ENCODE measurements at places on chromosomes 7 and 10.

- DNase-seq: no peak
Observed at GRCh38 chr10:70376436-70377378, 5.7 kb downstream of the LRRC20 start.

DNA sequence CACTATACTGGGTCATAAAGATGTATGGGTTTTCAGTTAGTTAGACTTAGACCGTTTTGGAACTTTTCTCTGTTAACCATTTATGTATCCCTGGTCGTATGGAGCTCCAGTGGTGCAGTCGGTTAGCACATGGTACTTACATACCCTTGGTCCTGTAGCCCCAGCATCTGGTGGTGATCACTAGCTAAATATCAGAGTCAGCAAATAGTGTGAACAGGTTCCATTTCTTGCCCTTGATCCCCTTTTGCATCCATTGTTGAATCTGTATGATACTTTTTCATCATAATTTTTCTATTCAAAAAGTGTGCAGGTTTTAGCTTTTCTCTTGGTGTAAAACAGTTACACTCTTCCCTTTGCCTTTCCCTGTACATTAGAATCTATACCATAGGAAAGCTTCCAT is 15.9 kb downstream of the NIPSNAP2 start:
- DNase-seq: no peak

- no peak for DNase-seq
Observed at GRCh38 chr10:120177330-120177729, 279.7 kb upstream of the PLPP4 start.

GRCh38 chr10:28533186-28533564 is 257 bp downstream of the WAC start:
- no peak for DNase-seq

- no peak for DNase-seq
Observed at GRCh38 chr10:8245814-8246142, 191.3 kb downstream of the GATA3 start.

- no peak for DNase-seq
Observed at GRCh38 chr10:7722927-7723529, 19.9 kb downstream of the ITIH2 start.

- no peak for DNase-seq
Observed at GRCh38 chr10:427761-428519, 261.5 kb downstream of the DIP2C start.

DNA sequence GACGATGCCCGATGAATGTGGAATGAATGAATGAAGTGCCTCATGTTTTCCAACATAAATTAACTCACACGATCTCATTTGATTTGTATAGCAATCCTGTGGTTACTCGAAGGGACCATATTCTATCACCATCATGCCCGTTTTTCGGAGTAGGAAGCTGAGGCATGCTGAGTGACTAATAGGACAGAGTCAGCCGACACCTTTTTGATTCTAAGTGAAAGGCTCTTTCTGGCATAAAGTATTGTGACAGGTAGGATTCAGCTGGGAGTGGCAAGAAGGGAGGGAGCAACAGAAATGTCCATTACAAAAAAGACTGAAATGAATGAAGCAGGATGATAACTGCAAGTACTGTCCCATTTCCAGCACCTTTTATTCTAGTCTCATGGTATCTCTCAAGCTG is 55.7 kb downstream of the KLRG2 start:
- no peak for DNase-seq

DNA sequence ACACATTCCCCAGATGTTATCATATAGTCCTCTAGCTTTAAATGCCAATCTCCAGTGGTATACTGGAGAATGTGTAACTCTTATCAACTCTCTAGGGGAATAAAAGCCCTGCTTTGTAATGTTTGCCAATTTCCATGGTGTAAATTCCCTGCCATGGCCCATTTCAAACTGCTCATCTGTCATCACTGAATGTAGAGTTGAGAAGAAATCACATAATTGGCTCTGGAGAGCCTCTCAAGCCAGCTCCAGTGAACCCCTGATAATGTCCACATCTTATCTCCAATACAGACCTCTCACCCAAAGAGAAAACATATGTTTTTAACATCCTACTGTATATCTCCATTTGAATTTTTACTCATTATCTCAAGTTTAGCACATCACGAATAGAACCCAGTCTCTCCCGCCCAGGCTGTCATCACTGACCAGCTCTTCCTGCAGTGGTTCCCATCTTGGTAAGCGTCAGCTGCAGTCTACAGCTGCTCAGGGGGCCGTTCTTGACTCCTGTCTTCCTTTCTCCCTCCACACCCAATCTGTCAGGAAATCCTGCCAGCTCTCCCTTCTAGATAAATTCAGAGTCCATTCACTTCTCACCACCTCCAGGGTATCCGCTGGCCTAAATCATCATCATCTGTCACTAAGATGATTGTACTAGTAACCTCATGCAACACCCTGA is 332.4 kb downstream of the FRMD4A start:
- DNase-seq: no peak

- DNase-seq: peak; percentile 57
Observed at GRCh38 chr10:125003146-125003900, 61.4 kb downstream of the ZRANB1 start.

DNA sequence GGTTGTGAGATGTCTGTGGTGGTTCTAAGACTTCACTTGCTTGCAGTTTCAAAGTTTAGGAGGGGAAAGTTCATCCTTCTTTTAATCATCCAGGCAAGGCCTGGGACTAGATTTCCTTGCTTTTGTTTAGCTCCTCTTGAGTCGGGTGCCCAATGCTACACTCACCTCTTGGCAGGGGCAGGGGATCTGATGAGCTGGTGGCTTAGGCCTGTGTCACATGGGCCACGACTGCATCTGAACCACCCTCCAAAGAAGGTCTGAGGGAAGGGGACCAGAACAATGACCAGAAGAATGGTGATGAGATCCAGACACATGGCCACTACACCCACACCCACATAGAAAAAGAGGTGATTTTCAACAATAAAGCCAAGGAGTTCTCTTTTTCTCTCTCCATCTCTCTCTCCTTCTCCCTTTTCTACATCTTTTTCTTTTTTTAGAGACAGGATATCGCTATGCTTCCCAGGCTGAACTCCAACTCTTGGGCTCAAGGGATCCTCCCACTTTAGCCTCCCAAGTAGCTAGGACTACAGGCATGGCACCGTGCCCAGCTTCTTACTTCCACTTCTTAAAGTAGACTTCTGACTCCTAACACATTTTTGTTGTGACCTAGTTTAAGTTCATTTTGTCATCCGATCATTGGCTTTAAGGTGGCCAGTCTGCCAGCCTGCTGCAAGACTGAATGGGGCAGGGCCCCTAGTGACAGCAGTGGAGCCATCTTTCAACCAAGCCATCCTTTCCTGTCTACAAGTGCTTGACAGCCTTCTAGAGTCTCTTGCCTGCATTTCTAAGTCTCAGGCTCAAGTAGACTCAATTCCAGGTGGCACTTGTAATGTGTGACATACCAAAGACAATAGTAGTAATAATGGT is 350.9 kb downstream of the RNLS start:
- no peak for DNase-seq

GRCh38 chr10:93673791-93674190 is 28.6 kb downstream of the FRA10AC1 start:
- DNase-seq: no peak

- DNase-seq: no peak
Observed at GRCh38 chr10:17335065-17335464, 107.0 kb downstream of the VIM start.

GRCh38 chr7:25989140-25989705 is 162.8 kb upstream of the NFE2L3 start:
- no peak for DNase-seq

DNA sequence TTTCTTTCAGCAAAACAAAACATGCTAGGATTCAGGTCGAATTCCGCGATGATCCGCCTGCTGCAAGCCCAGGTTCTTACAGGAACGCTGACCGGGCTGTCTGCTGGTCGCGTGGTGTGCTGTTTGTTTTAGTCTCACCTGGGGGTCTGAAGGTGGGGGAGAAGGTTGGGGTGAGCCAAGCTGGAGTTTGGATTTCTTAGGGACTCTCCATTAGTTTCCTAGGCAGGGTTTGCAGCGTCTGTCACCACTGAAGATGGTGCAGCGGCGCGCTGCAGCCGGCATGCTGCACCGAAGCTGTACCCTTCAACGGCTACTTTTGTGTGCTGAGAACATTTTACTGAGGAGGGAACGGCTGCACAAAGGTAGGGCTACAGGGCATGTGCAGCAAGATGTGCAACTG is 48.7 kb downstream of the GCC1 start:
- DNase-seq: no peak

DNA sequence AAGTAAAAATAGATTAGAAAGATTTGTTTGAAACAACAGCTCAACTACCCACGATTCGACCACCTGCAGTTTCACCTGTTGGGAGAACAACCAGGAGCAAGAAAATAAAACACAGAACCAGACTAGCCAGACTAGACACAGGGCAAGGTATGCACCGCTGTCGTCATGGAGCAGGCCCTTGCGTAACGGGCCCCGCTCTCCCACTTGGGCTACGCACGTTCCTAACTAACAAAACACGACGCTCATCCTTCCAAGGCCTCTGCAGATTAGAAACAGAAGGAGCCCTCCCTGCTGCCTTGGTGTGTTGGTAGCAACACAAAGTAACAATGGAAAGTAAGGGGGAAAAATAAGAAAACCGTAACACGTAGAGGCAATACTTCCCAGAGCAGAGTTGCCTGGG is 45.1 kb upstream of the ELMO1 start:
- DNase-seq: no peak

GRCh38 chr7:35420656-35421055 is 166.8 kb upstream of the TBX20 start:
- no peak for DNase-seq

- no peak for DNase-seq
Observed at GRCh38 chr7:137434946-137435345, 91.4 kb upstream of the PTN start.

DNA sequence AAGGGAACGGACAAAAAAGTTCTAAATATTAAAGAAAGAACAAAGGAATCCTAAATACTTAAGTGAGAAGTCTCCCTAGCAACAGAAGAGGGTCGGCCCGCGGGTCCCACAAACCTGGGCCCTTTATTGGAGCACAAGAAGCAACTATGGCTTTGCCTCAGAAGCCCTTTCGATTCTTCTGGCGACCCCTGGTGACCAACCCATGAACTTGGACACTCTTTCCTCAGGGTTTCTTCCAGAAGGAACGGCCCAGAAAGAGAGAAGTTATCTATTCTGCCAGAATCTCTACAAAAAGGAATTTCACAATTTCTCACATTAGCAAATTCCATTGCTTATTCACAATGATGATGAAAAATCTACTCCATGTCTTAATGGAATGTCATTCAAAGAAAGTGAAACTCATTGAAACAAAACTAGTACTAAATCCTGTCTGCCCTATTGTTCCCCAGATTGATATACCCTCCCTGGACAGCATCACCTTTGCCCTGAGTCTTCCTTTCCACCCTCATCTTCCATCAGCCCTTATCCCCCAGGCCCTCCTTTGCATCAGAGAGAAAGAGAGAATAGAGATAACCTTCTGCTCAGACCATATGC is 43.7 kb downstream of the CPVL start:
- DNase-seq: peak; percentile 80

GRCh38 chr7:44072364-44073231 is 7.2 kb upstream of the PGAM2 start:
- no peak for DNase-seq

- no peak for DNase-seq
Observed at GRCh38 chr7:155551785-155552611, 5.6 kb upstream of the CNPY1 start.

GRCh38 chr10:12823328-12823727 is 178.2 kb downstream of the CCDC3 start:
- no peak for DNase-seq
